ENCODE measurements at places on chromosomes 16 and 17. TPM values are rescaled to one million over a fixed set of nuclear protein-coding genes. Genes with fewer than 3 reads are reported as not detected.

The ELOB gene
- 77.5 TPM for total RNA-seq

The APOH gene
- 5.4 TPM for total RNA-seq

The ALOX15B gene
- not detected for total RNA-seq

The FBXL16 gene
- 2.3 TPM for total RNA-seq

The CRHR1 gene
- not detected for total RNA-seq

The SLC5A2 gene
- not detected for total RNA-seq

The NLRC3 gene
- 0.78 TPM for total RNA-seq

The KRT24 gene
- total RNA-seq: not detected

The SDR42E2 gene
- total RNA-seq: not detected

The KRTAP4-1 gene
- not detected for total RNA-seq

The C16orf96 gene
- not detected for total RNA-seq

The TNFRSF17 gene
- not detected for total RNA-seq

The SLC9A5 gene
- 0.33 TPM for total RNA-seq

The RNF222 gene
- not detected for total RNA-seq

The ZSCAN10 gene
- not detected for total RNA-seq

The LASP1 gene
- 70.3 TPM for total RNA-seq

The CLEC18A gene
- 2.1 TPM for total RNA-seq

The NGFR gene
- total RNA-seq: 27.7 TPM

The VPS25 gene
- total RNA-seq: 17.8 TPM

The CDH3 gene
- 0.66 TPM for total RNA-seq

The ZNF469 gene
- total RNA-seq: 1.0 TPM

The HS3ST3A1 gene
- not detected for total RNA-seq

Data from body of pancreas (tissue), 4 donors.